ENCODE measurements at places on chromosomes 1 and 21. TPM values are rescaled to one million over a fixed set of nuclear protein-coding genes. Genes with fewer than 3 reads are reported as not detected.

DNA sequence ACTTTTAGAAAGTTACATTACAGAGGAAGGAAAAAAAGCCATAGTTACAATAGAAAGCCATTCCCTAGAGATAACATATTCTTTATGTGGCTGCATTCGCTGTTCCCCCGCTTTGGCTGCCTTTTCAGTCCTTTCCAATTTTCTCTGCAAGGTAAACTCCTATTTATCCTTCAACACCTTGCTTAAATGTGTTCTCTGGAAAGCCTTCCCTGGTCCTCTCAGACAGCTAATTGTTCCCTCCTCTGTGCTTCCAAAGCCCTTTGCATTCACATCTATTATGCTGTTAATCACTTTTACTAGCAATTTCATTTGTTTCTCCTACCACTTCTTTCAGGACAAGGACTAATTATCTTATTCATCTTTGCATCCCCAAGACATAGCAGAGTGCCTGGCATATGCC is 1.6 kb downstream of the PHC2 start:
- no peak for DNase-seq

- DNase-seq = peak; percentile 17
Measured at GRCh38 chr1:57599236-57599994, 175.6 kb upstream of the DAB1 start.

Gene TIMM17A
- total RNA-seq = 37.5 TPM

- DNase-seq = no peak
Measured at GRCh38 chr1:53507116-53507820, 48.1 kb downstream of the DMRTB1 start.

- DNase-seq = no peak
Measured at GRCh38 chr1:19193004-19193403, 17.1 kb downstream of the UBR4 start.

DNA sequence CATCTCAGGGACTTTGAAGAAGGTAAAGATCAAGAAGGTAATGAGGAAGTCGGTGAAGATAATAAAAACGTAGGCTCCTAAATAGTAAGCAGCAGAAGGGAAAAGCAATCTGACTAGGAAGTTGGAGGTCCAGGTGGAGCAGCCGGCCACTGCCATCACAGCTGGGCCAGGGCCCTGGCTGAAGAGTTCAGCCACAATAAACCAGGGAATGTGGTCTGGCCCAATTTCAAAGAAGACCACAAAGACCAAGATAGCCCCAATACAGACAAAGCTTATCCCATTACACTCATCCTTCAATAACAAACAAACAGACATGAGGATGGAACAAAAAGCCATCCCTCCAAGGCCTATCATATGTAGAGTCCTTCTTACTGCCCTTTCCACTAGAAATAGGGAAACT is 18.4 kb upstream of the JAK1 start:
- no peak for DNase-seq

DNA sequence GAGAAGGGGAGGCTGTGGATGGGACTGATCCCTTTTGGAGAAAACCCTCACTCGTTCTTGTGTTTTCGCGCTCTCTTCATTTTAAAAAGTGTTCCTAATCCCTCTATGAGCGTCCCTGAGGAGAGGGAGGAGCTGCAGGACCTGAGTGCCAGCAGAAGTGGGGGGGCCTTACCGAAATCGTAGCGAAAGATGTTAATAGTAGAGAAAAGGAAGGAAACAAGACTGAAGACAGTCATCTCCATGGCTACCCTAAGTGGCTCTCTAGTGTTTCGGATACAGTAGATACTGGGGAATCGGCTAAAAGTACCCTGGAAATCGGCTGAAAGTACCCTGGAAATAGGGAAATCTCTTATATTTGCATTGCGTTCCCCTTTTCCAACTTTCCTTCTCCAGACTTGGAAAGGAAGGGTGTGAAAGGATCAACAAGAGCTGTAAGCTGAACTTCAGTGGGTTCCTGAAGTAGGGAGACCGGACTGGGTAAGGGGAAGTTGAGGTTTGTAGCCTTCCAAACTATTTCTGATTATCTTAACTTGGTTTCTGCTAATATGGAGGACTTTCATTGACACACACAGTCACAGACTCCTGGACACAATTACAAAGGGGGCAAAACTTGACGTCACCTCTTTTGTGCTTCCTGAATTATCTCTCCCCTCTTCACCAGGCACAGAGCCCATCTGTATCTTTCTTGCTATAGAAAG is 486 bp upstream of the DSTYK start:
- DNase-seq = no peak

DNA sequence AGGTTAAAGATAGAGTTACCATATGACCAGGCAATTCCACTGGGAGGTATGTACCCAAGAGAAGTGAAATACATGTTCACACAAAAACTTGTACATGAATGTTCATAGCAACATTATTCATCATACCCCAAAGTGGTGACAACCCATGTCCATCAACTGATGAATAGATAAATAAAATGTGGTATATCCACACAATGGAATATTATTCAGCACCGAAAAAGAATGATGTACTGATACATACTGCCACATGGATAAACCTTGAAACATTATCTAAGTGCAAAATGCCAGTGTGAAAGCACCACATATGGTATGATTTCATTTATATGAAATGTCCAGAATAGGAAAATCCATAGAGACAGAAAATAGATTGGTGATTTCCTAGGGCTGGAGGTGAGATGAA is 53.4 kb upstream of the PAXBP1 start:
- DNase-seq = no peak

GRCh38 chr1:26690157-26690556 is 5.7 kb upstream of the ARID1A start:
- peak; percentile 51 for DNase-seq

GRCh38 chr21:39385299-39386145 is 36.6 kb upstream of the HMGN1 start:
- peak; percentile 92 for DNase-seq

- no peak for DNase-seq
Measured at GRCh38 chr1:204841798-204842197, 28.9 kb upstream of the NFASC start.

GRCh38 chr1:226915672-226915995 is 24.5 kb upstream of the COQ8A start:
- no peak for DNase-seq

DNA sequence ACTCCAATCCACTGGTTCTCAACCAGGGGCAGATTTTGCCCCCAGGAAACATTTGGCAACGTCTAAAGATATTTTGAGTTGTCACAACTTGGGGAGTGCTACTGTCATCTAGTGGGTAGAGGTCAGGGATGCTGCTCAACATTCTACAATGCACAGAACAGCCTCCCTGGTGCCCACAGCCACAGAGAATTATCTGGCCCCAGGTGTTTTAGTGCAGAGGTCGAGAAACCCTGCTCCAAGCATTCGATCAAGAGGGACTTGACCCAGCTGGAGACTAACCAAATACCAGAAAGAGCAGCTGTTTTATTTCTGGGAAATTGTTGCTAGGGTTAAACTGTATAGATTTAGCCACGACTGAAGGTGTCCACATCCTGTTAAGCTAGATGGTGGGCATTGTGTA is 19.2 kb downstream of the CD247 start:
- no peak for DNase-seq

Gene SLC6A9
- total RNA-seq = 5.6 TPM

GRCh38 chr1:17653728-17654351 is 101.3 kb upstream of the ACTL8 start:
- DNase-seq = no peak

- no peak for DNase-seq
Measured at GRCh38 chr1:47754221-47754620, 243.0 kb downstream of the TRABD2B start.

GRCh38 chr21:10273196-10273595 is 248.2 kb upstream of the TPTE start:
- DNase-seq = no peak

Gene NBPF4
- total RNA-seq = not detected

DNA sequence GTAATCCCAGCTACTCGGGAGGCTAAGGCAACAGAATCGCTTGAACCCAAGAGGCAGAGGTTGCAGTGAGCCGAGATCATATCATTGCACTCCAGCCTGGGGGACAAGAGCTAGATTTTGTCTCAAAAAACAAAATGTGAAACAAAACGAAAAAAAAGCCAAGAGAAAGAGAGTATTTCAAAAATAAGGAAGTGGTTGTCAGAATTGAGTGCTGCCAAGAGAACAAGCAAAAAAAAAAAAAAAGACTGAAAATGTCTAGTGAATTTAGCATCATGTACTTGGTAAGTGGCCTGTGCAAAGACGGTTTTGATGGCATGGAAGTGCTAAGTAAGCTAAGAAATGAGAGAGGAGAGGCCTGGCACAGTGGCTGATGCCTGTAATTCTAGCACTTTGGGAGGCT is 14.3 kb downstream of the KPNA6 start:
- DNase-seq = no peak

DNA sequence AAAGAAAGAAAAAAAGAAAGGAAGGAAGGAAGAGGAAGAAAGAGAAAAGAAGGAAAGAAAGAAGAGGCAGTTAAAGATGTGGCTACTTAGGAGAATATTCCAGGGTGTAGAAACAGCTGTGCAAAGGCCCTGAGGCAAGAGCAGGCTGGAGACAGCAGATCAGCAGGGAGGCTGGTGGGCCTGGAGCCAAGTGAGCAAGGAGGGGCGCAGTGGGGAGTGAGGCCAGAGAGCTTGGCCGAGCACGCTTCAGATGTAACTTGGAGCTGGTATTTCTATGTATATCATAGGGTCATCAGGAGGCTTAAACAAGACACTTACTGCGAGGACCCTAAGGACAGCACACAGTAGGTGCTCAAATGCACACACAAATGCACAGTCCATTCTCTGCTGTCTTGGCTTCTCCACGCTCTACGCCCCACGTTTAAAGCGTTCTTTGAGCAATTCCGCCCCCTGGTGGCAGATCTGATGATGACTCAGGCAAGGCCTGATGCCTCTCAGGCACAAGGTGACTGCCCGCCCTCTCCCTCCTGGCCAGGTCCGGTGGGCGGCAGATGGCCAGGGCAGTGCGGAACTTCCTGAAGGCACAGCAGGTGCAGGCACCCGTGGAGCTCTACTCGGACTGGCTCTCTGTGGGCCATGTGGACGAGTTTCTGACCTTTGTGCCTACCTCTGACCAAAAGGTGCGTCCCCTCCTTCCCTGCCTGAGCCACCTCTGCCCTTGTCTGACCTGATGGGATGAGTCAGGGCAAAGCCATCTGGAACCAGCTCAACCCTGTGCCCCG is 11.9 kb upstream of the PADI3 start:
- DNase-seq = peak; percentile 88

- no peak for DNase-seq
Measured at GRCh38 chr21:15010645-15011044, 54.2 kb downstream of the NRIP1 start.

Gene OR2T29
- not detected for total RNA-seq

DNA sequence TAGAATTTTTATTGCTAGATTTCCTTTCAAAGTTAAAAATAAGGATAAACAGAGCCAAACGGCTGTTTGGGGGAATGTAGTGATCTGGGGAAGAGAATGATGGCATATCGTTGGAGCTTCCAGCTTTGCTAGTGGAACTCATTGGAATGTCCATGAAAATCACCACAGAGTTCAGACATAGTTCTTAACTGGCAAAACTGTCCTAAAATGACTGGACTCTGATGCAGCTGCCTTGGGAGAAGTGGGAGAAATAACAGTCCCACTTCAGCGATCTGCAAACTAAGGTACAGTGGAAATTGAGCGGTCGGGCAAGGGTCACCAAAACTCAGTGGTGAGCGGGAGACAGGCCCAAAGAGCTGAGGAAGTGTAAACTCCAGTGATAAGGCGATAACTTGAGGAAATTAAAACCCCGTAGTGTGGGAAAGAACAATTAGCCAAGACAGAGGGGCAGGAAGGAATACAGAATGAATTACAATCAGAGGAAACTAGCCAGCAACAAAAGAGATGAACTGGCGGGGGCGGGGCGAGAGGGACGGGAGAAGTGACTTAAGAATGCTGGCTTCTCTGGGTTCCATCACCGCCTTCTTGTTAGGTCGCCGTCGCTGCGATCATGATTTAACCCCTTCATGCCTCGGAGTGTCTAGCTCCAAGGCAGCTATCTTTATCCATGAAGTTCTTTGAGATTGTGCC is 89.8 kb upstream of the ARHGAP29 start:
- DNase-seq = peak; percentile 37

Gene NUDT4B
- total RNA-seq = 0.46 TPM

Data from mucosa of gallbladder (tissue), 1 donor.